ENCODE measurements at places on chromosomes 6 and 20.

GRCh38 chr20:36421641-36422040 lies 115.5 kb downstream of the DLGAP4 start:
- DNase-seq, result no peak

DNA sequence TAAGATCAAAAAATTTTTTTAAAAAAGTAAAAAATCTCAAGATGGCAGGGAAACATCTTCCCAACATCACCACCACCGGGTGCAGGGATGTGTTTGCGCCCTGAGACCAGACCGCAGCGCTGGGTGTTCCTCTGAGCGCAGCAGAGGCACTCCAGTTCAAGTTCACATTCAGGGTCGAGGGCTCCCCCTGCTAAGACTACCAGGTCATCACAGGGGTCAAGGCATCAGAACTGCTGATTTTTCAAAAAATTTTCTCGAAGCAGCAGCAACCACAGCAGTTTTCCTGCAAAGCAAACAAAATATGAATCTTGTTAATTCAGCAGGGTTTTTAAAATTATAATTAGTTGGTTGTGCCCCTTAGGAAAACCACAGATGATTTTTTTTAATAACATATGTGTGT lies 83.1 kb downstream of the MYLK4 start:
- DNase-seq, result no peak

- DNase-seq, result no peak
Observed at GRCh38 chr6:68994521-68994920, 359.4 kb downstream of the ADGRB3 start.

GRCh38 chr20:3621111-3621510 lies 42.1 kb downstream of the GFRA4 start:
- DNase-seq, result no peak

- no peak for DNase-seq
Observed at GRCh38 chr6:69220375-69220774, 576.4 kb downstream of the LMBRD1 start.

GRCh38 chr6:128713461-128713860 lies 169.5 kb upstream of the LAMA2 start:
- no peak for DNase-seq

- no peak for DNase-seq
Observed at GRCh38 chr6:67768972-67769371, 866.1 kb upstream of the ADGRB3 start.

Measured in activated naive CD8-positive, alpha-beta T cell treated with anti-CD3 and anti-CD28 coated beads, Interleukin-2, amount 50 U/mL, for 24 hours (primary cell).